ENCODE measurements at places on chromosomes 3 and 15. TPM values are rescaled to one million over a fixed set of nuclear protein-coding genes. Genes with fewer than 3 reads are reported as not detected.

HYKK gene
- total RNA-seq = 8.0 TPM

MCF2L2 gene
- total RNA-seq = 1.0 TPM

COL8A1 gene
- total RNA-seq = 514 TPM

DNA sequence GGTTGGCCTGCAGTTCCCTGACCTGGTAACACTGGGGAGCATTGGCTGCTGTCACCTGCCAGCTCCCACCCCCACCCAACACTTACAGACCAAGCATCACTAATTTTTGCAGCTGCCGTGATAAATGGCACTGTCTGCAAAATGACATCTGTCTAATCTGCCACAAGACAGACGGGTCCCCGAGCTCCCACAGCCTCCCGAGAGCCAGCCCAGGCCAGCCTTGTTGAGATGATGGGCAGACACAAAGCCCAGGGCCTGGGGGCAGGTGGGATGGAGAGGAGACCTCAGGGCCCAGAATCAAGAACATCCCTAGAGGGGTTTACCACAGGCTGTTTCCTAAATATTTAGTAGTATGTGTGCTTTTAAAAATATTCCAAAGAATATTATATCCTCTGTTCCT is 203.4 kb downstream of the TBC1D2B start:
- no peak overlapping the region for H3K27ac ChIP-seq
- H3K4me3 ChIP-seq = no peak overlapping the region

GRCh38 chr3:25604107-25604805 is 60.5 kb downstream of the TOP2B start:
- no peaks in the 10 kb centered on the region for H3K27me3 ChIP-seq
- H3K36me3 ChIP-seq = no peaks in the 10 kb centered on the region
- no peaks in the 10 kb centered on the region for H3K4me1 ChIP-seq
- no peak for DNase-seq

- peaks cover 7% of the 10 kb centered on the region for H3K4me1 ChIP-seq
- no peak overlapping the region for H3K27ac ChIP-seq
- H3K4me3 ChIP-seq = no peak overlapping the region
- no peaks in the 10 kb centered on the region for H3K27me3 ChIP-seq
- DNase-seq = no peak
Measured at GRCh38 chr3:131018970-131019369, 7.7 kb downstream of the ASTE1 start.

GRCh38 chr3:175416600-175416999 is 557.5 kb downstream of the NAALADL2 start:
- DNase-seq = no peak
- no peaks in the 10 kb centered on the region for H3K4me1 ChIP-seq
- no peak overlapping the region for H3K27ac ChIP-seq
